ENCODE measurements at places on chromosomes 3 and 15.
A peak's percentile ranks its signal among the peaks of the same experiment; 100 is the strongest.

- DNase-seq = peak; percentile 92
These were observed 111.2 kb upstream of the MCTP2 start for GRCh38 chr15:94119923-94120775.

DNA sequence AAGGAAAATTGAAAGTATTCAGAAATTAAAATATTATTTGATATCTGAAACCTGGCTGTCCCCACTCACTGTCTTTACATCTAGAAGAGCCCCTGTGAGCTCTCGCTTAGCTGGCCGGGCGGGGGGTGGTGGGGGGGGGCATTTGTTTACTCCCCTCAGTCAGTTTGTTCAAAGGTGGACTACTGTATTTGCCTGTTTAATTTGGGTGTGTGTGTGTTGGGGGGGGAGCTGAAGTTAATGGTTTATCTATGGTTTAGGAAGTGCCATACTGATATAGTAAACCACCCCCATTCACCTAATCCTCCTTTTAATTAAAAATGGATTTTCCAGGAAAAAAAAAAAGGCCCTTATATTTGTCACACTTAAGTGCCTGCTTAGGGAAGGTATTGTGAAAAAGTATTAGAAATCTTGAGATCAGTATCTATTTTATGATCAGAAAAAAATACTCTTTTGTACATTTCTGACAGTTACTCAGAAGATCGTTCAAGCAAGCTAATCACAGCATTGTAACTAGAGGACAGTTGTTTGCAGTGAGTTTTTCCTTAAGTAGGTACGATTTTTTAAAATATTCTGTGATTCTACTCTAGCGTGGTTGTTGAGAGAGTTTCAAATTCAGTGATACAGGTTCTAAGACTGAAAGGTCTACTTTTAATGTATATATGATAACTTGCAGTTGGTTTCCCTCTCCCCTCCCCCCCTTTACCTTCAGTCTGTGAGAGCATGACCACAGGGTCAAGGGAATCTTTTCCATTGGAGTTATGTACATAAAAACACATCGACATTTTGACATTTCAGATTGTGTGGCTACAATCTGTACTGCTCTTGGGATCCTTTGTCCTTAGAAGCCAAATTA lies 8.5 kb downstream of the NR2F2 start:
- peak; percentile 65 for DNase-seq

- DNase-seq = no peak
These were observed 74.9 kb downstream of the SMAD3 start for GRCh38 chr15:67140078-67140833.

GRCh38 chr15:27639595-27639994 lies 459.5 kb downstream of the OCA2 start:
- no peak for DNase-seq

GRCh38 chr3:128392818-128393544 lies 73.7 kb downstream of the DNAJB8 start:
- no peak for DNase-seq

DNA sequence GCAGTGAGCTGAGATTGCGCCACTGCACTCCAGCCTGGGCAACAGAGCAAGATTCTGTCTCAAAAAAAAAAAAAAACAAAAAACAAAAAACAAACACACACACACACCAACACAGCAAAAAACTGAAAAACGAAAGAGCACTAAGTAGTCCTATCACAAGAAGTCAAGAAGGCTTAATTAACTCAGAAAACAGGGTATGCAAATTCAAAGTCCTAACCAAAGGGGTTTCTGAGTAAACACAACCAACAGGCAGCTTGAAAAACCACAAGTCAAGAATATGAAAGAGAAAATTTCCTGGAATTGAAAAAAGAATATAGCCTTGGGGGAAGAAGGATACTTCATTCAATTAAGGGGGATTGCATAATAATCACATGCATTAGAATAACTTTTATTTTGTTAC lies 37.7 kb upstream of the PARP14 start:
- DNase-seq = no peak

DNA sequence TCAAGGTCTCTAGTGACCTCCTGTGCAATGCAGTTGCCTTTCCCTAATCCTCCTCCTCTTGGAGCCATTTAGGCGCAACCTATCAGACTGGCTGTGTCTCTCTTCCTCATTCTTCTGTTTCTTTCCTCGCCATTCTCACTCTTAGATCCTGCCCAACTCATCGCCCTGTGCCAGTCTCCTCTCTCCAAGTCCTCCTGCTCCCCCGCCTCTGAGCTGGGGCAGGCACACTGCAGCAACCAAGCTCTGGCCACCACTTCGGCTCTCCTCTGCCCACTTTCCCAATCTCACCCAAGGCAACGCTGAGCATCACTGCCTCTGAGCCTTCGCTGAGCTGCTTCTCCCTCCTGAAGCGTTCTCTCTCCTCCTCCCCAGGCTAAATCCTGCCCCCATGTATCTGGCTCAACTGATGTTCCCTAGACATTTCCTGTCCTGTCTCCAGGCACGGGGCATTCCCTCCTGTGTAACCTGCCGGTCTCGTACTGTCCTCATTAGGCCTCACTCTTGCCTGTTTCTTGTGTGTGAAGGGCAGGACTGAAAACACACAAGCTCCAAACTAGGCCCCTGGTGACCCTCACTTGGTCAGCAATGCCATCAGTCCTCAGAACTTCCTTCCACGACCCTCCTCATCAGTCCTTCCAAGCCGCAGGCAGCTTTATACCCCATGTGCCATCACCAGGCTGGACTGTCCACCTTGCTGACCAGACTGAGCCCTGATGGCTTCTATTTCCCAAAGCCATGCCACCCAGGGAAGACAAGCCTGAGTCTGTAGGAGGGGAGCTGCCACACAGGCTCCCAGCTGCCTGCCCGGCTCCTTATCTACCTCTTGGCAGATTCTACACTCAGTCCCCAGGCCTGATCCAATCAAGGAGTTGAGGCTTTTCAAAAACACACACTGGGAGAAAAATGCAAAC lies 85.6 kb downstream of the SEC22A start:
- no peak for DNase-seq

DNA sequence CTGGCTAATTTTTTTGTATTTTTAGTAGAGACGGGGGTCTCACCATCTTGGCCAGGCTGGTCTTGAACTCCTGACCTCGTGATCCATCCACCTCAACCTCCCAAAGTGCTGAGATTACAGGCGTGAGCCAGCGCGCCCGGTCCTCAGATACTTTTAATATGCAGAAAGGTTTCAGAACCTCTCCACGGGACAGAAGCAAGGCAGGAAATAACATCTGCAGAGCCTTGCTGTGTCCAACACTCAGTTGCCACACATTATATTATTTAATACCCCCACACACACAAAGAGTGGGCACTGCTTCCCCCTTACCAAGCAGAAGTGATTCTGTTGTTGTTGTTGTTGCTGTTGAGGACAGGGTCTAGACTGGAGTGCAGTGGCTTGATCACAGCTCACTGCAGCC lies 28.0 kb downstream of the OSBPL10 start:
- DNase-seq = no peak

- no peak for DNase-seq
These were observed 9.6 kb upstream of the CYP11A1 start for GRCh38 chr15:74376825-74377581.

GRCh38 chr15:100778831-100779288 lies 100.8 kb upstream of the ALDH1A3 start:
- DNase-seq = no peak

- DNase-seq = no peak
These were observed 963 bp upstream of the NTRK3 start for GRCh38 chr15:88257311-88258092.

GRCh38 chr15:88803241-88803919 lies at the start of gene ACAN:
Gene ACAN (plus strand): TSS chr15:88803436. CDS start chr15:88836207, 32,771 bp downstream.
- no peak for DNase-seq

DNA sequence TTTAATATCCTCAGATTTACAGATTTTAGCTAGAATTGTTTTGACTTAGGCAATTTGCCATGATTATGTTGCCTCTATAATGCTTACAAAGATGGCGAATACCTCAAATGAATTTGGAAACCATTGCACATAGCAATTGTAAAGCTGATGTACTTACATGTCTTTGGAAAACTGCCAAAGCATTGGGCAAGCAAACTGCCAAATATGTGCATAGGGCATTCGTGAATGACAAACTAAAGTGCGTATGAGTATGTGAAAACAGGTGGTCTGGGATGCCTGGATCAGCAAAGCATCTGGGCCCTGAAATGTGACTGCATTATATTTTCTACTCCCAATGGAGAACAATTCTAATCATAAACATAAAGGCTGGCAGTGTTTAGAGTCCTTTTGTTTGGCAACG lies 445.3 kb upstream of the ROBO1 start:
- DNase-seq = no peak

DNA sequence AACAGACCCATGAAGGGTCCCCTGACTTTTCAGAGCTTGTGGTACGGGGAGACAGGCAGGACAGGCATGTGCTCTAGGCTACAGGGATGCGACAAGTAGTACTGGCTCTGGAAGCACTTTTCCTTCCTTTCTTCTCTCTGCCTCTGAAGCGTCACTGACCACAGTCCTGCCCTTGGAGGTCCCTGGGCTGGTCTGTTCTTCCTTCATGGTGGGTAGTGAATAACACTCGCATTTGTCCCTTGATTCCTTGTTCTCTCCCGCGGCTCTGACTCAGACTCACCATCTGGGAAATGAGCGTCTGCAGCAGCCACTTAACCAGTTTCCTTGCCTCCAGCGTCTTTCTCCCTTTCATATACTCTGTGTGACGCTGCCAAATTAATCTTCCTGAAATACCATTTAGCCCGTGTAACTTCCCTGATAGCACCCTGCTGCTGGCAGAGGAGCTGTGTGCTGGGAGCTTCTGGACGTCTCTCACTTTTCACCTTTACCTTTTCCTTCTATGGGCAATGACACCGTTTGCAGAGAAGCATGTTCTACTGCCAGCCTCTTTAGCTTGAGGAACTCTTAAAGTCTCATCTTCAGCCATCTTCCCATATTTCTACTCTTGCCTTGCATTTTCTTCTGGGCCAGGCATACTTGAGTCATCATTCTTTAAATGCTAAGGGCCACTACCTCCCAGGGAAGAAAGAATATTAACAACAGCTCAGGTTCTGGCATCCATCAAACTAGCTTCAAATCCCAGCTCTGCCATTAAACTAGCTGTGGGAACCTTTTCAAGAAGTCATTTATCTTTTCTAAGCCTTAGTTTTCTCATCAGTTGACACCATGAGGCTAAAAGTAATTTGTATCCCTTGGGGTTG lies 33.6 kb downstream of the TMEM45A start:
- peak; percentile 67 for DNase-seq

DNA sequence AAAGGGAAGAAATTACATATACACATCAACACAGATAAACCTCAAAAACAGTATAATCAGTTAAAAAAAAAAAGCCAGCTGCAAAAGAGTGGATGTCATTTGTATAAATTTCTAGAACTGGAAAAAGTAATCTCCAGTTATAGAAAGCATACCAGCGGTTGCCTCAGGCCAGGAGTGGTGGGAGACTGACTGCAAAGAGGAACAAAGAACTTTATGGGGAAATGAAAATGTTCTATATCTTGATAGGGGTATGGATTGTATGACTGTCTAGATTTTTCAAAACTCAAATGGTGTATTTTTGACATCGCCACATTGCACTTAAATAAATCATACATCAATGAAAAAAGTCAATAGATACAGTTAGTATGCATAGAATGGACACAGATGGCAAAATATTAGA lies 241.6 kb downstream of the SCAPER start:
- DNase-seq = no peak

DNA sequence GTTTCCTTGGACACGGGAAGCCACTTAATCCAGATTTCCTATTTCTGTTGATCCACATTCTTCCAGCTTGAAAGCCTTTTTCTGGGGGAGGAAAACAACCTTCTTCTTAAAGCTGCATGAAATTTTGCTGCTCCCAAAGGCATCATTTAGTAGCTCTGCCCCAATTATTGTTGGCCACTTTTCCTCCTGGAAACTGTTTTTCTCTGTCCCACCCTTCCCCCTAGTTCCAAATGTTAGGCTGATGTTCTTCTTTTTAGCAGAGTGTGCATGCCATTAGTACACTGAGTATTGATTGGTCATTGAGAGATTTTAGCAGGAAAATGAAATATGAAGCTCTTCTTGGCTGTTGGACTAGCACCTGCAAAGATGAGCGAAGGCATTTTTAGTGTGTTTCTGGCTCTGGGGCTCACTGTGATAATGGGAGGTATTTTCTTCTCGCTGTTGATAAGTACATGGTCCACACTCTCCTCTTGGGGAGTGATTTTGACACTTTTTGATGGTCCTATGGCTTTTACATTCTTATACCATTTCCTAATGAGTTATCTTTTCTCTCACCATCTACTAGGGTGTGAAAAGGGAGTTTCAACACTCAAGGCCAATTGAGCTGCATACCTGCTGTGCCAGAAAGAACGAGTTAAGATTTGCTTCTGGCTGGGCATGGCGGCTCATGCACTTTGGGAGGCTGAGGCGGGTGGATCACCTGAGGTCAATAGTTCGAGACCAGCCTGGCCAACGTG lies 200.5 kb downstream of the PTPRG start:
- no peak for DNase-seq

DNA sequence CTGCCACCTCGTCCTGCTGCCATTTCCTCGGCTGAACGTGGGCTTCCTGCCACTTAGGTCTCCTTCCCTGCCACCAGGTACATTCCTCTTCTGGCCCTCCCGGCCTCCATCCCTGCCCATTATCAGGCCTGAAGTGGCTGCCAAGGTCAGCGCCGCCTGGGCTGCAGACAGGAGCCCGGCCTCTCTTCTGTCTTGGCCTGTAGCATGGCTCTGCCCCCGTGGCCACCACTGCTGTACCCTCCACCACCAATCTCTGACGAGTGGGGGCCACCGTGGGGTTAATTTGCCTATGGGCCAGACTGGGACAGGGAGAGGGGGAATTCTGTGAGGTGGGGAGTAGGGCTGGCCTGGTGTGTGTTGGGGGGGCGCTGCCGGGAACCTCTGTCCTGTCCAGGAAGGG lies 2.0 kb upstream of the BAHD1 start:
- no peak for DNase-seq

- no peak for DNase-seq
These were observed at the start of gene SMCO1 for GRCh38 chr3:196514913-196515621. Gene SMCO1 (minus strand): TSS chr3:196515346. CDS start chr3:196515209, 137 bp downstream.

GRCh38 chr3:5035113-5035512 lies 55.9 kb downstream of the BHLHE40 start:
- no peak for DNase-seq

DNA sequence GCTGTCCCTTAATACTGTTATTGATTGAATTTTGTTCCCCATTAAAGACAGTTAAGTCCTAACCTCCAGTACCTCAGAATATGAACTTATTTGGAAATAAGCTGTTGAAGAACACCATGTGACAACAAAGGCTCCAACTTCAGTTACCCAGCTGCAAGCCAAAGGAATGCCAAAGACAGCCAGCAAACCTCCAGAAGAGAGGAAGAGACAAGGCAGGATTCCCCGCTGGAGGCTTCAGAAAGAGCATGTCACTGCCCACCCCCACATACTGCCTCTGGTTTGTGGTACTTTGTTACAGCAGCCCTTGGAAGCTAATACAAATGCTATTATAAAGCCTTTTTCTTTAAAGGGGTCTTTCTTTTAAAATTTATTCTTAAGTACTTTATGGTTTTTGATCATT lies 18.4 kb upstream of the NEK10 start:
- DNase-seq = peak; percentile 75

DNA sequence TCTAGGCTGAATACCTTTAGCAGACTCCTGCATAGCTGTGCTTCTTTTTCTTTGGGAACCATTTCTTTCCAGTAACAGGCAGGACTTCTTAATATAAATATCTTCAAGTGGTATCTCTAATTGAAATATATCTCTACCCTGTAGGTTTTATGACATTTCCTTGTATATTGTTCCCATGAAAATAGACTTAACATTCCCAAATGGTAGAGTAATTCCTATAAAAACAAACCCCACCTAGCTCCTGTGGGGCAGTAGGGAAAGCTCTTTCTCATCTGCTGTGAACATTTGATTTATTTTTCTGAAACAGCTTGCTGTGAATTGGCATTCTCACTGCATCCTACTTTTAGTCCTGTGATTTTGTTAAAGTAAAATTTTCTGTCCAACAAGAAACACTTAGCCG lies 20.8 kb downstream of the SELENOT start:
- no peak for DNase-seq
